ENCODE measurements at places on chromosomes 16 and 17.

DNA sequence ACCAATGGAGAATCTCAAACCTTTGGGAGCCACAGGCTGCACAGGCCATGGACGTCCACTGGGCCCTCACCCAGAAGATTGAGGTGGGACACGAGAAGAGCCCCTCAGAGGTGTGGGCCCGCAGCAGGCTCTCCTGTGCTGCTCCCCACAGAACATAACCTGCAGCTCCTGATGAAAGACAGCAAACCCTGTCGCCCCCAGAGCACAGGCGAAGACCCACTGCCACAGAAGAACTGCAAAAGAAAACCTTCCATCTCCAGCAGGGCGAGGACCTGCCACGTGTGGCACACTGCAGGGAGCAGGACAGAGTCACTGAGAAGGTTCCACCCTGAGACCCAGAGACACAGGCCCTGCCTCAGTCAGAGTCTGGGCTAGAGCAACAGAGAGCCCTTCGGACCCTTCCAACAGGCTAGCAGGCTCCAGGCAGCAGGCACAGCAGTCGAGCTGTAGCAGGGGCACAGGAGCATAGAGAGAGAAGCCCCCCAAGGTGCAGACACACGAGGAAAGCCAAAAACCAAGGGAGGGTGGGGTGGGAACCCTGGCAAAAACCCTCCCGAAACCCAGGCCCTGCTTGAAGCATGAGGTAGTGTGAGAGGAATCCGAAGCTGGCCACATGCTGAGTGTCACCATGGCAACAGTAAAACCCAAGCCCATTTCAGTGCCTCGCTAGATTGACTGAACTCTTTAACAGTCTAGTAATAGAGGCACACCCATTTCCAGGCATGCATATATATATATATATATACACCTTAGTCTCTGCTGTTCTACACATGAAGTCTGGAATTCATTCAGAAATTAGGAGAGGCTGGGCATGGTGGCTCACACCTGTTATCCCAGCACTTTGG, 60.0 kb upstream of the CHMP6 start:
- no peak for DNase-seq

GRCh38 chr16:52293204-52293603, 253.7 kb downstream of the TOX3 start:
- no peak for DNase-seq

- DNase-seq: no peak
Observed at GRCh38 chr17:6910987-6911603, 79.6 kb upstream of the TEKT1 start.

- no peak for DNase-seq
Observed at GRCh38 chr17:60960398-60961065, 282.9 kb downstream of the BCAS3 start.

- DNase-seq: no peak
Observed at GRCh38 chr16:2768403-2769089, 8.5 kb downstream of the ELOB start.
